ENCODE measurements at places on chromosomes 2 and 18. TPM values are rescaled to one million over a fixed set of nuclear protein-coding genes. Genes with fewer than 3 reads are reported as not detected.

DNA sequence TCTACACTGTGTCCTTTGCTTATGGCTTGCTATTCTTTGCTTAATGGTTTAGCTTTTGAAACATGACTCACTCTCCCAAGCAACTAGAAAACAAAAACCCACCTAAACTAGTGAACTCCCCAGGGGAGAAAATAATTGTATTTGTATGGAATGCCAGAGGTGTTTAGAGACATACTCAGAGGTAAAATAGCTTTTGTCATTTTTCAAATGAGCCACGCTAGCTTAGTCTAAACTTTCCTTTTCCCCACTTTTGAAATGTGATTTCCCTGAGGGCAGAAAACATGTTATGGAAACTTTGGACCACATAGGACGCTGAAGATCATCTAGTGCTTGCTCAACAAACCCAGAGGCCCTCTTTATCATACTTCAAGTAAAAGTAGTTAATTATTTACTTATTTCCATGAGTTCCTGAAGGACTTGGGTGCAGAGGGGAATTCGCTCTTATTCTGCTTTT is 16.5 kb upstream of the CYTIP start:
- no peak for DNase-seq

- DNase-seq, result no peak
These were observed 293.8 kb downstream of the CNTNAP5 start for GRCh38 chr2:124318913-124319312.

DNA sequence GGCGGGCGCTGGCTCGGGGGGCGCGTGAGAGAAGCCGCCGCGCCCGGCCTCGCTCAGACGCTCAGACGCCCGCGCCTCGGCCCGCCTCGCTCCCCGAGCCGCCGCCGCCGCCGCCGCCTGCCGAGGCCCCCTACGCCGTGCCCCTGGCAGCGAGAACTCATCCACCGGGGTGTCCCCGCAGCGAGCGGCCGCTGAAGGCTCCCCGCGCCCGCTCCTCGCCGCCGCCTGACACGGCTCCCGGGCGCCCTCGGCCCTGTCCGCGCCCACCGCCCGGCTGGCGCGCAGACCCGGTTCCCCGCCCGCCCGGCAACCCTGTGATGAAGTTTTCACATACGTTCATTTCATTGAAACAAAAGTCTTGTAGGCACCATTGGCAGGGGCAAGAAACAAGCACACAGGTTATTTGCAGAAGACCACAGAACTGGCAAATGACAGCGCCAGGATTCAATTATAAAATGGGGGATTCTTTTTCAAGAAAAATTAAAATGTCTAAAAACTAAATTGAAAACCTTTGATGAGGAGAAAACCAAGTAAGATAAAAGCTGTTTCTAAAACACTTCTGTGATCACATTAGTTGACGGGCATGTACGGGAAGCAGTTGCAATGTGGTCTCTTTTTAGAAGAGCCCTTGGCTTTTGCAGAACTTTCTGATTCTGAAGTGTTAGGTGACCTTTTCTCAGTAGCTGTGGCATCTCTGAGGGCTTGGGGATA is 50.5 kb upstream of the TUBA3D start:
- no peak for DNase-seq

GRCh38 chr18:51463483-51464136 is 266.1 kb upstream of the MEX3C start:
- no peak for DNase-seq

GRCh38 chr2:227802882-227803281 is 10.8 kb upstream of the CCL20 start:
- no peak for DNase-seq

GRCh38 chr2:19864381-19864780 is 37.4 kb downstream of the TTC32 start:
- DNase-seq, result no peak

DNA sequence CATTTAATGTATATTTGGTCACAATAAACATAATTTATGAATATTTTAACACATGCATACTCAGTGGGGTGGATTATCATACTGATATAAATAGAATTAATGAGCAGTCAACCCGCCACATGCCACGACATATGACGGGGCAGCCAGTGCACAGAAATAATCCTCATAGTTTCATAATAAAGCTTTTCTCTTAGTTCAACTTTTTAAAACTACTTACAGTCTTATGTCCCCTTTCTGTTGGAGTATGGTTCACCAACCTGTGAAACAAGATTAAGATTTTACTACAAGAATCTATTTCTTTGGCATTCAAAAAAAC is 75.6 kb upstream of the ETAA1 start:
- no peak for DNase-seq

- DNase-seq, result no peak
These were observed 92.5 kb upstream of the LRP1B start for GRCh38 chr2:142223309-142223708.

GRCh38 chr2:234550056-234550455 is 53.2 kb upstream of the ARL4C start:
- DNase-seq, result no peak

GRCh38 chr2:120499784-120500495 is 154.0 kb downstream of the INHBB start:
- peak; percentile 56 for DNase-seq

DNA sequence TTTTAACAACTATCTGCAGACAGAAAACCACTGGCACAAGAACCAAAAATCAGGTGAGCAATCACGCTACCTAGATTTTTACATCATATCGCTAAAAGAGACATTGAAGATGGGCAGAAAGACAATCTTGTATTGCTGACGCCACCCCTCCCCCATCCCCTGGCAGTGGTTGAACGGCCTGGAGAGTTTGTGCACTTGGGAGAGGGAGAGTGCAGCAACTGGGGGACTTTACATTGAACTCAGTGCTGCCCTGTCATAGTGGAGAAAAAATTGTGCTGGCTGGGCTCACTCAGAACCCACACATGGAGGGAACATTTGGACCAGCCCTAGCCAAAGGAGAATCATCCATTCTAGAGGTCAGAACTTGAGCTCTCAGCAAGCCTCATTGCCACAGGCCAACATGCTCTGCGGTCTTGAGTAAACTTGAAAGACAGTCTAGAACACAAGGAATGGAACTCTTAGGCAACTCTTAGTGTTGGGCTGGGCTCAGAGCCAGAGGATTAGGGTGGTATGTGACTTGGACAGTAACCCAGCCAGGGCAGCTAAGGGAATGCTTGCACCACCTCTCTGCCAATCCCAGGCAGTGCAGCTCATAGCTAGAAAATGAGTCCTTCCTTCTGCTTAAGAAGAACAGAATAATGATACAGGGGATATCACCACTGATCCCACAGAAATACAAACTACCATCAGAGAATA is 220.0 kb upstream of the CYP26B1 start:
- peak; percentile 61 for DNase-seq

- no peak for DNase-seq
These were observed at the start of gene EMX1 for GRCh38 chr2:72917138-72917876. TSS of gene EMX1 (plus strand) at chr2:72917519. CDS start at chr2:72917853, 334 bp downstream.

Gene CCDC121
- 6.2 TPM for total RNA-seq

Gene CLEC4F
- 0.22 TPM for total RNA-seq

Gene C2orf80
- total RNA-seq, result not detected

Gene EVA1A
- total RNA-seq, result 0.84 TPM

Gene ATP8B1
- total RNA-seq, result 5.0 TPM

Gene UGT1A4
- not detected for total RNA-seq
